ENCODE measurements at places on chromosomes 16 and 17.

DNA sequence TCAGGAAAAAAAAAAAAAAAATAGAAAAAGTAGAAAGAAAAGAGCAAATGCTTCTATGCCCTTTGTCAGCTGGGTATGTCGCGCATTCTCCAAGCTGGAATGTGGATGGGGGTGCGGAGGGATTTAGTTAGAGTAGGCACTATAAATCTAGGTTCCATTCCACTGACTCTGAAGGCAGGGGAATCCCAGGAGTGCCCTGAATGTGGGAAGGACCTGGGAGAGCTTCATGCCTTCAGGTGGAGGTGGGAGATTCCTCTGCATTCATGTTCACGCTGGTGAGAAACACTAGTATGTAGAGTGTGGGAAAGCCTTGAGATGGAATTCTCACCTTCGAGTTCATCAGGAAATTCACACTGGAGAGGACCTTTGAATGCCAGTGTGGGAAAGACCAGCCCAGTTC lies 12.4 kb downstream of the ZNF232 start:
- DNase-seq, result no peak

GRCh38 chr17:16507918-16508533 lies 16.0 kb upstream of the LRRC75A start:
- DNase-seq, result no peak

GRCh38 chr16:7026639-7027038 lies 306.0 kb upstream of the RBFOX1 start:
- DNase-seq, result no peak

DNA sequence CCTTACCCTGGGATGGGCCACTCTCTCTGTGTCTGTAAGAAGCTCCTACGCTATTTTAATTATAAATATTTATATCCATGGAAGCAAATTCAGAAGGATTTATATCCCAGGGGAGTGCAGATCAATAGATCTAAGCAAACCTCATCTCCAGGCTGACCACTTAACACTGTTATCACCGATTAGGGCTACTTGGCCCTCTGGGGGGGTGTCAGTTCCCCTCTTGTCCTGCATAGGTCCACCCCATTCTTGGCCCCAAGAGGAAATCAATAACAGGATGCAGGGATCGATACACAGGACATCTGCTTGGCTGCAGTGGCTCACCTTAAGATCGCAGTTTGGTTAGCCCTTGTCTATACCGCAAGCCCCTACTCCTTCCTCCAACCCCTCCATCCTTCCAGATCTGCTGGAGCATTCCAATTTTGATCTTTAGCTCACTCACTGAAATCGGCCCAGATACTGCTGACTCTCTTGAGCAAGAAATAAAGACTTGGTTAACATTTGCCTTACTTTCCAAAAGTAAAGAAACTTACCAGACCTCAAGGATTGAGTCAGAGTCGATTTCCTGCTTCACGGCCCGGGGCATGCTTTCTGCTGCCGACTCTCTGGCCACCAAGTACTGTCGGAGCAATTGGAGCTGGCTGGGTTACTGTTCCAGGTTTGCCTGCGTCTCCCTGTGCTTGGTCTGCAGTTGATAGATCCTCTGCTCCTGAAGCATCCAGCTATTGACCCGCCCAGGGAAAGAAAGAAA lies 112.3 kb upstream of the PMFBP1 start:
- no peak for DNase-seq

All from HCT116 (cell line).